ENCODE measurements at places on chromosomes 4 and X.

DNA sequence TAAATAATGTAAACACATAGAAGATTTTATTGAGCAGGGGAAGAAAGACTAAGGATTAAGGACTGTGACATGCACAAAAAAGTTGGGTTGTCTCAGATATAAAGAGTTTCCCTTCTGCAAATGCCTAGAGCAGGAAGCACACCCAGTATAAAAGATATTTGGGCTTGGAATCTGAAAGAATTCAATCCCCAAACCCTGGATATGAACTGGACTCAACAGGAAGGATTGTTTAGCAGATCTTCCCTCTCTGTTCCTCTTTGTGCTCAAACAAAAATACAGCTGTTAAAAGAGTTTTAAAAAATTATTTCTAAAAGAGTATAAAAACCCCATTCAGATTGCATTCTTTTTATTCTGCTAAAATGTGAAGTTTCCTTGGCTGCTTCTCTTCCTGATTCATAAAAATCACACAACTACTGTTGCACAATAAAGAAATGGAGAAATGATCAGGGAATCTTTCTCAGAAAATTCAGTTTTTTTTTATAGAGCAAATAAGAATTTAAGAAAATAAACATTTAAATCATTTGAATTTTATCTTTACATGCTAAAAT, 71.4 kb downstream of the PDLIM5 start:
- DNase-seq = no peak

DNA sequence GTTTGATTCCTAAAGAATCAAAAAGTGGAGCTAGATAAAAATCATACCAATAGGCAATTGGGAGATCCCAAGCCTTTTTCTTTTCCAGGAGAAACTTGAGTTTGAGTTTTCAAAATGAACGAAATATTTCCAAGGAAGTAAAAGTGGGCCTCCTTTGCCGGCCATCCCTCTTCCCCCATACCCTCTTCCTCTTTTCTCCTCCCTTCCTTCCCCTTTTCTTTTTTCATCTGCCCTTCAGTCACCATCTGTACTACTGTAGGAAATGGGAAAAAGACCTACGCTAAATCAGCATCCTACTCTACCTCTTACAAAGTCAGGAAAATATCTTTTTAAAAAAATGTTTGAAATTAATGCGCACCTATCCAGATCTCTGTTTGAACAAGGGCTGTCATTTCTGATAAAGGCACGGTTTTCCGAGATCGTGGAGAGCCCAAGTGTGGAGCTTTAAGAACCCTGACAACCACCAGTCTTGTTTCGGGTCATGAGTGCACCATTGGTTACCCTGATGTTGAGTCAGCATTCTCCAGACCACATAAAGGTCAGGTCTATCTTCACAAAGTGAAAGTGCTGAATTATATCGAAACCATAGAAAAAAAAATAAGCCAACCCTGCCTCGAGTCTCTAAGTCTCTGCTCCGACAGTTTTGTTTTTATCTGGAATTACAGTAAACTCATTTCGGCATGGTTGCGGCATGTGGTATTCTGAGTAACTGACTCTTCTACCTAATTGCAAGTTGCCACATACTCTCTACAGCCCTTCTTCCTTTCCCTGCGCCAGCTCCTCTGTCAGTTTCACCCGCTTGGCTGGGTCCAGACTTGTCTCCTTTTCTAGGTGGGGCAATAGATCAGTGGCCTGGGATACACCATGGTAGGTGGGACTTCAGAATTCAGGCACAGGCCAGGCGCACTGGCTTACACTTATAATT, 140.2 kb upstream of the KLF3 start:
- peak; percentile 45 for DNase-seq

DNA sequence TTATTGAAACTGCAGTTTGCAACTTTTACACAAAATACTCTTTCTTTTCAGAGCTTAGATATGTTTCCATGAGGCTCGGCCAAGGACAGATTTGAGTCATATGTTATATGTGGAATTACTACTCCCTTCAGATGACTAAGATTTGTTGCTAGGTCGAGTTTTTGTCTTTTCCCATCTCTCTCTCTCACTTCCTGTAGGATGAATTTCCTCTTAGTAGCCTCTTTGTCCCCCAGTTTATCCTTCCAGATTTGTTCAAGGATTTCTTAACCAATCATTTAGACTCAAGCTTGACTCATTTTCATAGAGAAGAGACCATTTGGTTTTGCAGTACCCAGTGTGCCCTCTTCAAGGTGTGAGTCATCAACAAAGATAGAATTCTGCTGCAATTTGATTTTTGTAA, 209.2 kb downstream of the GLUD2 start:
- no peak for DNase-seq

- no peak for DNase-seq
These were observed 365.5 kb downstream of the CXXC4 start for GRCh38 chr4:104129243-104129642.

DNA sequence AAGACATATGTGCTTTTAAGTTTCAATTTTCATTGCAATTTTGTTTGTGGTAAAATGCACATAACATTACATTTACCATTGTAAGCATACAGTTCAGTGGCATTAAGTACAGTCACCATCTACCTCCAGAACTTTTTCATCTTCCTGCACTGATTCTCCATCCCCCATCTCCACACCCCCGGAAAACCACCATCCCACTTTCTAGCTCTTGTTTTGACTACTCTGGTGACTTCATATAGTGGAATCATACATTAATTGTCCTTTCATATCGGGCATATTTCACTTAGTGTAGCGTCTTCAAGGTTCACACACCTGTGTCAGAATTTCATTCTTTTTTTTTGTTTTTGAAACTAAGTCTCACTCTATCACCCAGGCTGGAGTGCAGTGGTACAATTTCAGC, 143.5 kb downstream of the GPR143 start:
- no peak for DNase-seq

DNA sequence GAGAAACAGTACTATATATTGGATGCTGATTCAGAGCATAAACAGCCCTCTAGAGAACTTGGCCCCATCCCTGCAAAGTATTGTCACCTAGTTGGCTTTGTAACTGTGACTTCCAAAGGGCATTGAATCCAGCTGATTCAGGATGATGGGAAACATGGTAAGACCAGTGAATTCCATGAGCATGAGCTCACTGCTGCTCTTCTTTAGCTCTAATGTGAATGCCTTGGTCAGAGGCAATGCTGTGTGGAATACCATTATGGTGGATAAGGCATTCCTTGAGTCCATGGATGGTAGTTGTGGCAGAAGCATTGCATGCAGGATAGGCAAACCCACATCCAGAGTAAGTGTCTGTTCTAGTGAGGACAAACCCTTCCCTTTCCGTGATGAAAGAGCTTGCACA, 365.6 kb upstream of the EDA2R start:
- no peak for DNase-seq

GRCh38 chr4:61319156-61319555, 119.0 kb downstream of the ADGRL3 start:
- no peak for DNase-seq

DNA sequence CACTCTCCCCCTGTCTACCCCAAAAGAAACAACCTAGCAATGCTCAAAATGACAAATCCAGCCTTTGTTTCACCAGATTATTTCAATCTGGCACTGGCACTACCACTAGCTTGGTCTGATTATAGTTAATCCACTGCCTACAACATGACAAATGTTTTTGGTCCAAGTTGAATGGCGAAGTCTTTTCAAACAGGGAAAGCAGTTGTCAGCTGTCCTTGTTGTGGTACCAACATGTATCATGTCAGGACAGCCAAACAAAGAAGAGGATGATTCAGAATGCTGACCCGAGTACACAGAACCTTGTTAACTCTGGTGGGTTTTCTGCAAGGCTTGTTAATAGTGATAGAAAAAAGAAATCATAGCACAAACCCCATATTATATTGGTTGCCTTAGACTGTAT, 160.8 kb upstream of the ANK2 start:
- no peak for DNase-seq

GRCh38 chrX:110287605-110288004, 30.3 kb downstream of the AMMECR1 start:
- no peak for DNase-seq

- DNase-seq = no peak
These were observed 27.5 kb downstream of the SETD7 start for GRCh38 chr4:139528377-139529005.

GRCh38 chr4:6594826-6595355, 19.9 kb downstream of the MAN2B2 start:
- DNase-seq = no peak

GRCh38 chrX:151510203-151510602, 53.3 kb upstream of the PASD1 start:
- no peak for DNase-seq

DNA sequence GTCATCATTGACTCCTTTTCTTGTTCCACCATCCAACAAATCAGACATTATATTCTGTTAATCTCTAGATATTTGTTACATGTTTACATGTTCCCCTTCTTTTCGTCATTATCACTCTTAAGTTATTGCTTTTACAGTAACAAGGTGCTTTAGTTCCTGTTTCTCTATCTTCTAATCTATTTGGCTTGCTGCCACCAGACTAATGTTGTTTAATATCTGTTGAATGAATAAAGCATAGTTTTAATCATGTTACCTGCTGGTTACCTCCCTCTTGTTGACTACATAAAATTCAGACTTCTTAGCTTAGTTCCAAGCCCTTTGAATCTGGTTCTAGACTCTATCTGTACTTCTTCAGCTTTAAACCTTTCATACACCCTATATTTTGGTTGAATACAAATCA, 129.8 kb upstream of the TRIM2 start:
- DNase-seq = no peak

- no peak for DNase-seq
These were observed 8.4 kb upstream of the C4orf54 start for GRCh38 chr4:99665983-99666382.

DNA sequence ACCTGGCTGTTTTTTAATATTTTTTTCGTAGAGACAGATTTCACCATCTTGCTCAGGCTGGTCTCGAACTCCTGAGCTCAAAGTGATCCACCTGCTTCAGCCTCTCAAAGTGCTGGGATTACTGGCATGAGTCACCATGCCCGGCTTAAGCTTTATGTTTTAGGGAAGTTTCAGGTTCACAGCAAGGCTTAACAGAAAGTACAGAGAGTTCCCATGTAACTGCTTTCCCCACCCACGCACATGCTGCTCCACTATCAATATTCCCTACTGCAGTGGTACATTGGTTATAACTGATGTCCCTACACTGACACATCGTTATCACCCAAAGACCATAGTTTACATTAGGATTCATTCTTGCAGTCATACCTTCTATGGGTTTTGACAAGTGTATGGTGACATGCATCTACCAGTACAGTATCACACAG, 62.7 kb downstream of the PRPS1 start:
- no peak for DNase-seq

- peak; percentile 75 for DNase-seq
These were observed 108.0 kb downstream of the ITM2A start for GRCh38 chrX:79259073-79259689.

DNA sequence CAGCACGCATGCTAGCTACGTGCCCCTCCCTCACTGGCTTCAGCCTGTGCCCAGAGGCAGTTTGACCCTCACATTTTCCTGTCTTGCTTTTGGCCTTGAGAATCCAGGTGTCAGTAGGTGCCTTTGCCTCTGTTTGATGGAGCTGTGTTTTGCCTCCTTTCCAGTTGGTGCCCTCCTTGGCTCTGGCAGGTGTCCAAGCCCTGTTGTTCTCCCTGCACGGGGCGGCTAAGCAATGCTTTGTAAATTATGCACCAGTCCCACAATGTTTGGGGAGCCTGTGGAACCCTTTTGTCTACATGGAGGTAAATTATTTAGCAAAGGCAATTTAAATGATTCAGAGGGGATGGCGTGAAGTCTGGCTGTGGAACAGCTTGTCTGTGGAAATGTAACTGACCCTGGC, 202.9 kb upstream of the BOD1L1 start:
- DNase-seq = no peak

- DNase-seq = no peak
These were observed 81.5 kb downstream of the COX18 start for GRCh38 chr4:72987741-72988729.

DNA sequence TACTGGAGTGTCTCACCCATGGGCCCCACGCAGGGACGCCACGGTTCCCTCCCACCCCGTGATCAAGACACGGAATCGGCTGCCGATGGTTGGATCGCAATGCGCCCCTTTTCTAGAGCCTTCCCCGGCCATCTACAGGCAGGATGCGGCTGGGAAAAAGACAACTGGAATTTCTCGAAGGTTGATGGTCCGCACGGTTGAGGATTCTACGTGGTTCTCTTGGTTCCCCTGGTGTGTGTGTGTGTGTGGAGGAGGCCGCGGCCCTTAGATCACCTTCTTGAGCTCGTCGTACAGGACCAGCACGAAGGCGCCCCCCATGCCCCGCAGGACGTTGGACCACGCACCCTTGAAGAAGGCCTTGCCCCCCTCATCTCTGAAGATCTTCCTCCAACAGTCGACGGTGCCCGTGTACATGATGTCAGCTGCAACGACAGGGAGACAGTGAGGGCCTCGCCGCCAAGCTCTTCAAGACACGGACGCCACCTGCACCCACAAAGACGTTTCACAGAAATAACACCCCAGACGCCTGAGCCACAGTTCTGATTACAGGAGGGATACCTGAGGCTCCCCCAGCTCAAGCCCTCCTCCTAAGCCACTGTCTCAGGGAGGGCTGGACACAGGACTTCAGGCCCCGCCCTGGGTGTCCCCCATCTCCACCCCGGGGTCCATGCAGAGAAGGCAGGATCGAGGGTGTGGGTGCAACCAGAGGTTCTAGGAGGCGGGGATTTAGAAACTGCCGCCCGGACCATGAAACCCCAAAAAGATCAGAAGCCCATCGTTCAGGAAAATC, 5.4 kb downstream of the SLC25A6 start:
- no peak for DNase-seq

GRCh38 chrX:147733369-147733768, 178.3 kb upstream of the FMR1 start:
- no peak for DNase-seq

- no peak for DNase-seq
These were observed 113.5 kb downstream of the PHF8 start for GRCh38 chrX:53930515-53931380.

GRCh38 chrX:2320580-2321327, 180.0 kb downstream of the DHRSX start:
- no peak for DNase-seq

DNA sequence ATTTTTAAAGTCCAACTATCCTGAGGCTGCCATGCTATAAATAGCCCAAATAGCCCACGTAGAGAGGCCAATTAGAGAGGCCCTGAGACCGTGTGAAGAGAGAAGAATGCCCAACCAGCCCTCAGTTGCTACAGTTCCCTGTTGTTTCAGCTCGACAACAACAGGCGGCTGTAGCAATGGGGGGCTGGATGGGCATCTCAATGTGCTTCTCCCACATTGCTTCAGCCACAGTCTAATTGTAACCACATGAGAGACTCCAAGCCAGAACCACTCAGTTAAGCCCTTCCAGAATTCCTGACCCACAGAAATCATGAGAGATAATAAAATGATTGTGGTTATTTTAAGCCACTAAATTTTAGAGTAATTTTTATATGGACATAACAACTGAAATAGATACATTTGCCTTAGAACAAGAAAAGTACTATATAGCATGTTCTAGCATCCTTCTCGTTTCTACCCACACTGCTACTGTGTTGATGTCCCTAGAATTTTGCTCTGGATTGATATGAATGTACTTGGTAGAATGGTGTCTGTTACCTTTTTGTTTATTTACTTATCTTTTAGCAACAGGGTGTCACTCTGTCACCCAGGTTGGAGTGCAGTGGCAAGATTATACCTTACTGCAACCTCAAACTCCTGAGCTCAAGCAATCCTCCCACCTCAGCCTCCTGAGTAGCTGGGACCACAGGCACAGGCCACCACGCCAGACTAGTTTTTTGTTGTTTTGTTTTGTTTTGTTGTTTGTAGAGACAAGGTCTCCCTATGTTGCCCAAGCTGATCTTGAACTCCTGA, 436.4 kb downstream of the BCOR start:
- DNase-seq = no peak

- no peak for DNase-seq
These were observed 25.6 kb upstream of the DAPP1 start for GRCh38 chr4:99790796-99791617.
